A172 (cell line): ENCODE measurements at places on chromosomes 5 and 9. TPM values are rescaled to one million over a fixed set of nuclear protein-coding genes. Genes with fewer than 3 reads are reported as not detected.

DNA sequence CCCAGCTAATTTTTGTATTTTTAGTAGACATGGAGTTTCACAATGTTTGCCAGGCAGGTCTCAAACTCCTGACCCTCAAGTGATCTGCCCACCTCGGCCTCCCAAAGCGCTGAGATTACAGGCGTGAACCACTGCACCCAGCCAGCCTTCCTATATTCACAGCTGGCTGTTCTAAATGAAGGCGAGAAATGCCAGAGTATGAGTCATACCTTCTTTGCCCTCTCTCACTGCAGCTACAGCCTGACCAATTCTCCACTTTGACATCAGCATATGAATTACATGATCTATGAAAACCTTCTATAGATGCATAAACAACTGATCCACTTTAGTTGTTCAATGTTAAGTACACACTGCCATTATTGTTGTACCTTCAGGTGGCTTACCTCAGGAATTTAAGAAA lies 14.5 kb downstream of the APTX start:
- peak; percentile 30 for DNase-seq

GRCh38 chr5:110707260-110707844 lies 19.1 kb downstream of the TMEM232 start:
- no peak for DNase-seq

DNA sequence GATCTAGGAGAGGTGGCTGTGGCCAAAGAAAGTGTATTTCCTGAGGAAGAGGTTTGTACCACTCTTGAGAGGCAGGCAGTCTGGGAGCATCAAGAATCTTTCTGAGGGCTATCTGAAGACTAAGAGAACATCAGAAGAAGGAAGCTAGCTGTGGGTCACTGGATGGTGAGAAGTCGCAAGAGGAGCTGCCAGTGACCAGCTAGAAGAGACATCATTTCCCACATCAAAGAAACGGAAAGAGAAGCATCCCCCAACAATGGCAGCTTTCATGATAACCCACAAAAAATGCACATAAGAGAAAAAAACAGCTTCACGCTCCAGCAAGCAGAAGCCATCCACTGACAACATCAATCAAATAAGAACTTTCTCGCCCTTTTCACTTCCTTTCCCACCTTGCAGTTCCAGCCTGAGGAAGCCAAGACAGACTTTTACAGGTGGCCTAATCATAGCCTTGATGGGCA lies 25.0 kb upstream of the CEP78 start:
- no peak for DNase-seq

DNA sequence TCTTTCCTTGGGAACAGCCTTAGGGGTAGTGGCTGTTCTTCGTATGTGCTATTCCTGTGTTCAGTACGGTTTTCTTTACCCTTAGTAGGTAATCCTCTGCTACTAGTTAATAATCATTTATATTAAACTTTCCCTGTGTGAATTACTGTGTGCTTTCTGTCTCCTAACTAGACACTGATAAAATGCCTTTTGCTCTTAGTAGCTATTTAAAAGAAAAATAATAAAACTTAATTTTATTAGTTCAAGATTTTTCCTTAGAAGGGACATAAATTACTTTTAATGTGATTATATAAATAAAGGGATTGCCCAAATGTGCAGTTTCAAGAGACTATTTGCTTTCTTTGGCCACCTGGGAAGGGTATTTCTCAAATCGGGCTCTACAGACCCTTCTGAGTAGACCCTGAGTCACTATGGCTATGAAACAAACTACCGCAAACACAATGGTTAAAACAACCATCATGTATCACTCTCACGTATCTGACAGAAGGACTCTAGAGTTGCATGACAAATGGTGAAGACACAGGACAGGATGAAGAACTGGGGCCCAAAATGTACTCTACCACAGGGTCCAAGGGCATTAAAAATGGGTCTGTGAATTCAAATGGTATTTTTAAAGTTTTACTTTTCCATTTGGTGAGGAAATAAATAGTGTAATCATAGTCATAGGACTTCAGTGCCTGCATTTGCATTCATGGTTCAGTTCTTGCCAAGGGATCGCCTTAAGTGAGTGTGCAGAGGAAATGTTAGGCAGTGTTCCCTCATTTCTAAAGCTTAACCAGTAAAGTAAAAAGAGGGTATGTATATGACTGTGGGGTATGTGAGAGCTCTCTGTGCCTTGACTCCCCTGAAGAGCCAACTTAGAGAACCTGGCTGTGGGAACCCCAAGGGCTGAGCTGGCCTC lies 97.0 kb downstream of the TSSK1B start:
- DNase-seq = no peak

DNA sequence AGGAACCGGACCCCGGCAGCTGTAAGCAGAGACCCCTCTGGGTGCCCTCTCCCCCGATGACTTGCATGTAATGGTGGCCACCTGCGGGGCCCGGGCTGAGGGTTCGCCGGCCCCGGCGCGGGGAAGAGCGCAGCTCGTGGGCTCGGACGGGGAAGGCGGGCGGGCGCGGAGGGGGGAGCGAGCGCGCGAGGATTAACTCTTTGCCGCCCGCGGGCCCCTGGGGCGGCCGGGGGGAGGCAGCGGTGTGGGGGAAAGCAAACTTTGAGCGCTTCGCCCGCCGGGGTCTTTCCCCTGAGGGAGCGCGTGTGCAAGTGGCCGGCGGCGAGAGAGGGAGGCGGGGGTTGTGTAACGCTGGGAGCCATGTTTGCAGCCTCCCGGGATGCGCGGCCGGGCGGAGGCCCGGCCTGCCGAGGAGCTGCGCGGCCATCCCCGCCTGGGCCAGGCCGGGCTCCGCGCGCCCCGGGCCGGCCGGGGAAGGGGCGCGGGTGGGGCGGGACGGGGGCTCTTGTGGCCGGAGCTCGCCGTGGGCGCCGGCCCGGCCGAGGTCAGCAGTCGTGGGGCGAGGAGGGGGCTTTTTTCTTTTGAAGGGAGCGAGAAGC lies 547 bp downstream of the ANP32B start:
- peak; percentile 24 for DNase-seq

GRCh38 chr5:84292788-84293653 lies 91.7 kb downstream of the EDIL3 start:
- peak; percentile 36 for DNase-seq

Gene EDIL3
- total RNA-seq = 56.5 and 75.7 TPM in 2 replicates

- no peak for DNase-seq
These were observed 17.7 kb downstream of the POU5F2 start for GRCh38 chr5:93723681-93724080.

GRCh38 chr5:174380311-174380710 lies 334.8 kb downstream of the NSG2 start:
- no peak for DNase-seq

DNA sequence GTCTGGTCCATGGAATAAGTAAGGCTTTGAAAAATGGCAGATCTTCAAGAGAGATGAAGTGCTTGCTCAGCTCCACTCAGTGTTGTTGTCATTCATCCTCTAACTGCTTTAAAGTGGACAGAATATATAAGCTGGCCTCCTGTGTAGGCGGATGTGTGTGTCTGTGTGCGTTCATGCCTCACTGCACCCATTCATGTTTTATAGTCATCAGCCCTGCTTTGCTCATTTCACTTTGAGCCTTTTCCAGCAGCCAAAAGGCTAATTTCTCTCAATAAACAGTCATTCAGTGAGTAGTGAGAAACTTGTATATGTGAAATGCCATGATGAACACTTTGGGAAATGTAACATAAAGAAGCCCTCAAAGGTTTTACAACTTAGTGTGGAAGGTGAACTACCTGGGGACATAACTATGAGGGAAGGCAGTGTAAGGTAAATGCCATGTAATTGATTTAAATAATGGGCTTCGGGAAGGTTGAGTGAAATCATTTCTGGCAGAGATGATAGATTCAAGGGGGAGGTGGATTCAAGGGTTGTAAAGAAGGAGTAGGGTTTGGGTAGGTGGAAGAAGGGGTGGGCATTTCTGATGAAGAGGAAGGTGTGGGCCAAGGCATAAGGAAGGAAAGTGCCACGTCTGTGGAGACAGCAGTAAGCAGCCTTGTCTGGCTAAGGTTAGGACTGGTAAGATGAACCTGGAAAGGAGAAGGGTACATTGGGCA lies 15.7 kb downstream of the TTC23L start:
- no peak for DNase-seq

Gene AGXT2
- total RNA-seq = not detected in 2 replicates

Gene ENDOG
- 57.8 and 65.3 TPM in 2 replicates for total RNA-seq

DNA sequence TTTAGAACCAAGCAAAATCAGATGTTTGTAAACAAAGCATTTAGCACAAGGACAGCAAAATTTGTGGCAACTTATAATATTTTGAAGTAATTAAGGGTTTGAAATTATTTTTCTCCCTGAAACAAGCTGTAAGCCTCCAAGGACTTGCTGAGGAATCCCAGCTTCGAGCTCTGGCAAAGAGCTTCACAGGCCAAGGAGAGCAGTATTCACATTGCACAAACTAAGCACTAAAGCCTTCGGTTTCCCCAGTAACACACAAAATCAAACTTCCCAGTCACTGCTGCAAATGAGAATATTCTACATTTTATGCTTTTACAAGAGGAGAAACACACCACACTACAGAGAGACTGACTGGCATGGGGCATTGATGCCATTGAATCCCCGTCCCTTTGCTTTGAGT lies 101.9 kb downstream of the WDR41 start:
- no peak for DNase-seq

Gene MYO10
- total RNA-seq = 5.2 and 9.4 TPM in 2 replicates

Gene MARCOL
- total RNA-seq = not detected in 2 replicates

- no peak for DNase-seq
These were observed 63.4 kb downstream of the PDE6A start for GRCh38 chr5:149881069-149881622.

- DNase-seq = peak; percentile 73
These were observed 186.2 kb downstream of the FANCC start for GRCh38 chr9:95131023-95131943.

Gene PCDHA9
- 0.07 TPM in 1 of 2 replicates, not detected in the other for total RNA-seq

DNA sequence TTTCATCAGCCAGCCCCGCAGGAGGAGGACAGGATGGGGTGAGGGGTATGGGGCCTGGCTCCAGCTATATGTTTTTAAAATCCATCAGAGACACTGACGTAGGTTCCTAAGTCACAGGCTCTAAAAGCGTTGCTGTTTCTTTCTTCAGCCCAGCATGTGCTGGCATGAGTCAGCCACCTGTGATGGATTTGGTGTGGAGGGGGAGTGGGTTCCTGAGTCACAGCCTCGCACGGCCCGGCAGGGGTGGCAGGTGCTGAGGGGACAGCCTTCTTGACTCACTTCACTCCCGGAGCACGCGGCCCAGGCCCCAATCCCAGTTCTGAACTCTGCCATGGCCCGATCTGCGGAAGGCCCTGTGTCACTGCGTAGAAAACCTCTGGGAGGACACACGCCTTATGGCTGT lies 38.8 kb upstream of the RPL26L1 start:
- peak; percentile 97 for DNase-seq

Gene KIF24
- 9.0 and 11.5 TPM in 2 replicates for total RNA-seq

DNA sequence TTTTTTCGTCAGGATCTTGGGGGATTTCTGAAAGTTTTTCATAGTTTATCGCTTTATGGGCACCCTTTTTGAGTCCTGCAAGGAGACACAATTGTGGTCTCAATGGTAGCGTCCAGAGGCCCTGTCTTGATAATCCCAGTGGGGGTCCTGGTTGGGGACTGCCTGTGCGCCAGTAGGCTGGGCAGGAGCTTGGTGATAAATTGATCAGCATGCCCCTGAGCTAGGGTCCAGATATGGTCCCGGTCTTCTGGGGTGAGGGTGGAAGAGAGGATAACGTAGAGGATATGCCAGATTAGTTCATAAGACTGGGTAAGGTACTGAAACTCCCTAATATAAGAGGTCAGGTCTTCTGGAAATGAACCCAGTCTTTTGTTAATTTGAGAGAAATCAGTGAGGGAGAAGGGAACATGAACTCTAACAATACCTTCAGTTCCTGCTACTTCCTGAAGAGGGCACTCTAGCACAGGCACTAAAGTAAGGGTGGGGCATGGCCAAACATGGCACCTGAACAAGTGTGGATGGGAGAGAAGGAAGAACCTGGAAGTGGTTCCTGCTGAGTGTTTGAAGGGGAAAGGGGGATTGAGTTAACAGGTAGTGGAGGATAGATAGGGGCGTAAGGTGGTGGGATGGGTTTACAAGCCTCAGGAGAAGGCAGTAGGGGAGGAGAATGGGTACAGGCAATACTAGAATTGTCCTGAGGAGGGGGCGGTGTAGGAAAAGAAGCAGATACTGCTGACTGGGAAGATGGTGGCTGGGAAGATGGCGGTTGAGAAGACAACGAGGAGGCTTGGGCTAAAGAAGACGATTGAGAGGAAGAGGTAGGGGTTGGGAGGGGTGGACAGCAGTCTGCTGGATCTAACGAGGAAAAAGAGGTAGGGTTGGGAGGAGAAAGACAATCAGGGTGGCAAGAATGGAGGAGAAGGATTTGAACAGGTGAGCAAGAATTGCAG lies 33.8 kb upstream of the ANXA2R start:
- peak; percentile 56 for DNase-seq

DNA sequence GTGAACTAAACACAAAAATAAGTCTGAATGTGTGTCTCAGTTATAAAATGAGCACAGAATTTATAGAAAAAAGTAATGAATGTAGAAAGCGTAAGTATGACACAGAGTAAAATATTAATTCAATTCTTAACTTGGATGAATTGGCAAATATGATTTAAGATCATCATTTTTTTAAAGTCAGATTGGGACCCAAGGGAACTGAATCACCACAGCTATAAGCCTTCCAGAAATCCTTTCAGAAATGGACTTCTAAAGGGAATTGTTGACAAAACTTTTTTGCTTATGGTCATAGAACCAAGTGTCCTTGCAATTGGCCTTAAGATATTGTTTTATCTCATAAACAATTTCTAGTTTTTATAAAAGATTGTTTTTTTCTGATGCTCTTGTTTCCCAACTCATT lies 495.1 kb upstream of the DAB2 start:
- DNase-seq = no peak

- no peak for DNase-seq
These were observed 213.1 kb upstream of the ACO1 start for GRCh38 chr9:32171339-32171738.

Gene IQGAP2
- total RNA-seq = 1.8 and 8.3 TPM in 2 replicates

GRCh38 chr5:78224358-78224757 lies 70.1 kb downstream of the AP3B1 start:
- no peak for DNase-seq

DNA sequence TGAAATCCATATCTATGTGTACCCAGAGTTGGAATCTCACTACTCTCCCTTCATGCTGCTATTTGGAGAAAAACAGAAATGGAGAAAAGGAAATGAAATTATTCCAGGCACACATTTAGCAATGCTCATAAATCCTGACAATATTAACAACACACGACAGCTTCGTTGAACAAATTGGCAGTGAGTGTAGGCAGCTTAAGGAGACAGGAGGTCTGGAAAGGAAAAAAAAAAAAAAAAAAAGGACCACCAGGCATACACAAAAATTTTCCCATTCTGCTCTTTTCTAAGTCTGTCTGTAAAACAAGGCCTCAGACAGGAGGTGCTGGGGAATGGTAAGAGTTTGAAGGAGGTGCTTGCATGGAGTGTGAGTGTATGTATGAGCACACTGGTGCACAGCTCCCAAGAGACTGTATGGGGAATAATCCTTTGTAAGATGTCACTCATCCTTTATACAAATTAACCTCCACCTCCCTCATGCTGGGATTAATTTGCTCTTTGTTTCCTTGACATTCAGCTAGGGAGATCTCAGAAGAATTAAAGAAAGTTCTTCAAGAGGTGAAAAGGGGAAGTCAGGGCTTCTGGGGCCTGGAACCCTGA lies 78.9 kb downstream of the ASTN2 start:
- no peak for DNase-seq

Gene FIBCD1
- total RNA-seq = 1.6 and 2.6 TPM in 2 replicates

GRCh38 chr5:125258615-125259014 lies 512.2 kb upstream of the ZNF608 start:
- no peak for DNase-seq

GRCh38 chr5:110209401-110209800 lies 517.1 kb downstream of the TMEM232 start:
- DNase-seq = no peak
